ENCODE measurements at places on chromosomes 7 and 10.

DNA sequence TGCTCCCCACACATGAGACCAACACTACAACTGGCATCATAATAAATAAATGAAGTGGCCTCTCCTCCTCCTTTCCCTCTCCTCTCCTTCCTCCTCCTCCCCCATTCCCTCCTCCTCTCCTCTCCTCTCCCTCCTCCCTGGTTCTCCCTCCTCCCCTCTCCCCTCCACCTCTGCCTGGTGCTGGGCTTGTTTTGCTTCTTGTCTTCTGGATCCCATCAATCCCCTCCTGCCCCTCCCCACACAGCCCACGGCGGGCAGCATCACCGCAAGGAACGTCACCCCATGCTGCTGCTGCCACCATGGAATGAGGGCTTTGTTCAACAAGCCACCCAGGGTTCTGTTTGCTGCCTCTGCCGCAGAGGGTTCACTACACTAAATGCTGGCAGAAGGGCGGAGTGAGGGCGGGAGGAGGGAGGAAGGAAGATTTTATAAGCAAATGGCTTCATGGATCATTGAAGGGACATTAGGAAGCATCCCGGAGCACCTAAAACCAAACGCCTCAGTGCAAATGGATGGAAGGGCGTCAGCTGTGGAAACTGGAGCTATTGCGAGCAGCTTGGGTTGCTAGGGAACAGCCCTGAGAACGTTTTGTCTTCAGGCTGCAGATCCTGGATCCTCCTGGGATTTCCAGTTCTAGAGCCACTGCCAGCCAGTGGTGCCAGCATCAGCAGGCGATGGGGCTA, 379.7 kb upstream of the ZMIZ1 start:
- DNase-seq = peak; percentile 88

DNA sequence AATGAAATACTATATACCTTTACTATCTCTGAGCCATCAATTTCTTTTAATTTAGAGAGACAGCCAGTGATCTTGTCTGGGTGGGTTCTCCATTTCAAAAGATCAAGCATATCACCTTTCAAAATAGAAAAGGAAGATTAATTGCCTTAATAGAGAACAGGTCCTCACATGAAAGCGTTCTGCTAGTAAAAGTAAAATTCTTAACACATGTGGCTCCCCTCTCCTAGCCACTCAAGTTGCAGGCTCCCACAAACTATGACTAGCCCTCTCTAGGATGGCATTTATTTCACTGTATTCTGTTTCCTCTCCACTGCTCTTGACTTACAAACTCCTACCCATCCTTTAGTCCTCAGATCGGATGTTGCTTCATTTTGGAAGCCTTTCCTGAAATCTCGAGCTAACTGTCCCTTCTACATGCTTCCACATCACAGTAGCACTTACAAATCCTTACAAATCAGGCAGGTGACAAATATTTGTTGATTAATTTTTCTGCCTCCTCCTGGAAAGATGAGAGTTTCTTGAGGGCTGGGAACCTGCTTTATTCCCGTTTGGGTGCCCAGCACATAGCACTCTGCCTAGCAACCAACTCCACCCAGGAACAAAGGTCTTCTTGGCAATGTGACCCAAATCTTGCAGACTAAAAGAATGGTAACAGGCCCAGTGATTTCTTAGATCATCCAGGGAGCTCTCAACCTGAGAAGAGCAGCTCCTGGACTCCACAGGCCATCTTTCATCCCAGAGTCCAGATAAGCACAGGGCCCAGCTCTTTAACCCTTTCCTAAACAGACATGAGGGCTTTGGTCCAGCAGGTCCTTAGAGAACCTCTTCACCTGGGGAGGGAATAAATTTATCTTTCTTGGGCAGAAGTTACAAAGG, 310.4 kb upstream of the IMMP2L start:
- DNase-seq = no peak

GRCh38 chr10:66880292-66880691, 45.5 kb upstream of the LRRTM3 start:
- DNase-seq = no peak

GRCh38 chr7:134727711-134728110, 51.7 kb upstream of the CALD1 start:
- DNase-seq = no peak

GRCh38 chr10:131775433-131775832, 125.4 kb upstream of the PPP2R2D start:
- no peak for DNase-seq

GRCh38 chr10:116112232-116113231, 160.5 kb downstream of the GFRA1 start:
- no peak for DNase-seq

- no peak for DNase-seq
These were observed 17.0 kb downstream of the PIK3AP1 start for GRCh38 chr10:96703358-96703757.

DNA sequence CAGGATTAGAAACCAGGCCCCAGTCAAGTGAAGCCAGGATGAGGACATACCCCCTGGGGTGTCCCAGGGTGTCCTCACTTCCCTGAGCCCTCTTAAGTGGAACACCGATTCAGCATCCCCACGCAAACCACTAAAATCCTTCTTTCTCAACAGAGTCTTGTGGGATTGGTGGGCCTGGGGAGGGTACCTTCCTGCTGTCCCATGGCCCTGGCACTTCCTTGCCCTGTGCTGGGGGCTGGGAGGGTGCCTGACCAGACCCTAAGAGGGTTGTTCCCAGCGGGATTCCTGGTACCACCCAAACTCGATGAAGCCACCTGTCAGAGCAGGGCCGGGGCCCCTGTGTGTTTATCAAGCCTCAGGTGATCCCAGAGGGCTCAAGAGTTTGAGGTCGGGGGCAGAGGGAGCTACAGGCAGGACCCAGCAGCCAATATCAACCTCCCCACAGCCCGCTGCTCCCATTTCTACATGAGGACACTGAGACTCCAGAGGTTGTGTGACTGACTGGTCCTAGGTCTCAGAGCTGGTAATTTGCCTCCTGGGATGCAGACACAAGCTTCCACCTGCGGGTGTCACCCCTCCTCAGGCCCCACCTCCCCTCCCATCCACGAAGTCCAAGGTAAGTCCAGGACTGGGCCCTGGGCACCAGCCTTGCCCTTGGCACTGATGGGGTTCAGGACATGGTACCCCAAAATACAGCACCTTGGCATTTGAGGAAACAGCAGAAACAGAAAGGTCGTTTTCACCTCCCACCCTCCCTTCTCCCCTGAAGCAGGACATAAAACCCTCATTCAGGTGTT, 31.4 kb downstream of the OAT start:
- no peak for DNase-seq

- no peak for DNase-seq
These were observed 13.5 kb downstream of the PRF1 start for GRCh38 chr10:70588859-70589570.

DNA sequence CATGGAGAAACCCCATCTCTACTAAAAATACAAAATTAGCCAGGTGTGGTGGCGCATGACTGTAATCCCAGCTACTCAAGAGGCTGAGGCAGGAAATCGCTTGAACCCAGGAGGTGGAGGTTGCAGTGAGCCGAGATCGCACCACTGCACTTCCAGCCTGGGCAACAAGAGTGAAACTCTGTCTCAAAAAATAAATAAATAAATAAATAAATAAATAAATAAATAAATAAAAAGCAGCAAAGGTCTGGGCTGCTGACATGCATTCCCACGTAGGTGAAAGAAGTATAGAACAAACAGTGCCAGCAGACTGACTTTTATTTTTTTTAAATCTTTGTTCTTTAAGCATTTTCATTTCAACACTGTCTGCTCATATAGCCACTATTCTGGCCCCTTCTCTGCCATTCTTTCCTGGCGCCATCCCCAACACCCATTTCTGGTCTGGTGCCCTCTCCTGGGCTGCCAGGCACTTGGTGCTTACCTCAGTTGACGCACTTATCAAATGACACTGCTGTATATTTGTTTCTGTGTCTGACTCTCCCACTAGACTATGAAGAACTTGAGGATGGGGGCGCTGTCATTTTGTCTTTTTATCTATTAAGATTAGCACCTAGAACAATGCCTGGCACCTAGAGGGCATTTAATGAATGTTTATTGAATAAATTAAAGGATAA, 15.6 kb downstream of the FAM107B start:
- no peak for DNase-seq

DNA sequence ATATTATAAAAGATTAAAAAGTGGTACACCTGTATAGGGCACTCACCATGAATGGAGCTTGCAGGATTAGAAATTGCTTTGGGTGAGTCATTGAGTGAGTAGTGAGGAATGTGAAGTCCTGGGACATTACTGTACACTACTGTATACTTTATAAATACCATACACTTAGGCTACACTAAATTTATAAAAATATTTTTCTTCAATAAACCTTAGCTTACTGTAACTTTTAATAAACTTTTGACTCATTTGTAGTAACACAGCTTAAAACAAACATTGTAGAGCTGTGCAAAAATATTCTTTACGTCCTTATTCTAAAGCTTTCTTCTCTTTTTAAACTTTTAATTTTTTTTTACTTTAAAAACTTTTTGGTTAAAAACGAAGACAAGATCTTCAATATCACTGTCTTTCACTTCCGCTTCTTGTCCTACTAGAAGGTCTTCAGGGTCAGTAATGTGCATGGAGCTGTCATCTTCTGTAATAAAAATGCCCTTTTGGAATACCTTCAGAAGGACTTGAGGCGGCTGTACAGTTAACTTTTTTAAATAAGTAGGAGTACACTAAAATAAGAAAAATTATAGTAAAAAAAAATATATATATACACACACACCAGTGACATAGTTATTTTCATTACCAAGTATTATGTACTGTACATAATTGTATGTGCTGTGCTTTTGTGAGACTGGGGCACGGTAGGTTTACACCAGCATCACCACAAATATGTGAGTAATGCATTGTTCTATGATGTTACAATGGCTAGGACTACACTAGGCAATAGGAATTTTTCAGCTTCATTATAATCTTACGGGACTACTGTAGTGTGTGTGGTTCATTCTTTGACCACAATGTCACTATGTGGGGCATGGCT, 3.5 kb downstream of the STK31 start:
- DNase-seq = no peak

- DNase-seq = no peak
These were observed 3.4 kb upstream of the SRI start for GRCh38 chr7:88223265-88223664.

- DNase-seq = no peak
These were observed 65.4 kb upstream of the PPP1R3C start for GRCh38 chr10:91698258-91698657.

GRCh38 chr10:1596482-1597099, 140.7 kb downstream of the ADARB2 start:
- DNase-seq = no peak

DNA sequence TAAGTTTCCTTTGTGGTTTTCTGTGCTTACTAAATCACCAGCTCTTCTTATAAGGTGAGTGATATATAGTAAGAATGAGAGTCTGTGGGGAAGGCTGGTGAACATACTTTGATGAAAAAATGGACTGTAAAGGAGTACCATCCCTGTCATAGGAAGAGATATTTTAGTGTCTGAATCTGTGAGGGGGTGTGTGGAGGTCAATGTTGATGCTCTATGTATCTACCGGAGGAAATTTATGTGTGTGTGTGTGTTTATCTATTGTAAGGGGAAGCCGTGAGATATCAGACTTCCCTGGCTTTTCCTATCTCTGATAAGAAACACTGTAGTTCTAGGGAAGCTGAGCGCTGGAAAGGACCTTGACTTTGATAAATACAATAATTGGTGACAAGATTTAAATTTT, 179.0 kb downstream of the PCDH15 start:
- DNase-seq = no peak
